CD8-positive, alpha-beta memory T cell (primary cell): ENCODE measurements at places on chromosomes 3 and 15. TPM values are rescaled to one million over a fixed set of nuclear protein-coding genes. Genes with fewer than 3 reads are reported as not detected.

- DNase-seq = no peak
Measured at GRCh38 chr15:74843891-74844299, 939 bp upstream of the ULK3 start.

GRCh38 chr3:46845397-46845859 is 17.8 kb downstream of the MYL3 start:
- DNase-seq = no peak

DNA sequence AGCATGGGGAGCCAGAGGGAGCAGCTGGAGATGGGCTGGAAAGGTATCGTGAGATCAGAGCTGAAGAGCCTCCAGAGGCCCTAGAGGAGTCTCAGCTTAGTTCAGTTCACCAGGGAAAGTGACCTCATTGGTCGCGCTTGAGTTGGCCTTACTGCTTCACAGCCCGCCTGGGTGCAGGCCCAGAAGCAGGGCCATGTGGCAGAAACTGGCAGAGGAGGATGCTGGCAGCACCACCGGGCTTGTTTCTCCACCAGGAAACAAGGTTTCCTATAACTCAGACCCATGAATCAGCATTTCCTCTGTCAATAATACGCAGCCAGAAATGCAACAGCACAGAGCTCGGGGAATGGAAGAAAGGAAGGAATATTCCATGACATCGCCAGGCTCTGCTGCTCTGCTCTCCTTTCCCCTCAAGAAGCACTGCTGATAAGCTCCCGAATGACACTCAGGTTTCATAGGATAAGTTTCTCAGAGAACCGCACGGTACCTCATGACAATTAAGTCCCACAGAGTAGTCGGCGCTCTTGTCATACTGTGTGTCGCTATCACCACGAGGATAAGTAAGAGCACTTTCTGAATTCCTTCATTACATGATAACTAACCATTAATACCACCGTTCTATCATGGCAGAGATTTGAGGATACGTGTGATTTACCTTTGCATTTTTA is 147.1 kb upstream of the LPP start:
- DNase-seq = no peak

Gene SPTBN5
- 0.39 TPM for total RNA-seq

DNA sequence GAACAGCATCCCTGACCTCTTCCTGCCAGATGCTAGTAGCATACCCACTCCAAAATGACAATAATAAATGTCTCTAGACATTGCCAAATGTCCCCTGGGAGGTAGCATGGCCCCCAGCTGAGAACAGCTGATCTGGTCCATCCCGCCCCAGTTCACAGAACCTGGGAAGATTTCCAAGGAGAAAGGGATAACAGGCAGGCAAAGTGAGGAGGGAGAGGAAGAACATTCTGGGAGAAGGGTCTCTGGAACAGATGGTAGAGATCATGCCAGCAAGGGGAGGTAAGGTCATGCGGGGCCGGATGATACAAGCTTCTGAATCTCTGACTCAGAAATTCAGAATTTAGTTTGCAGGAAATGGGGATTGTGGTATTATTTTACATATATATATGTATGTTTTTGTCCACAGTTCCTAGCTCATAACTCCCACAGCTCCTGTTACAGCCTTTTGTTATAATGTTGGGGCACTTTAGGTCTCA is 192.7 kb downstream of the SUCLG2 start:
- DNase-seq = no peak

Gene HRG
- total RNA-seq = not detected

DNA sequence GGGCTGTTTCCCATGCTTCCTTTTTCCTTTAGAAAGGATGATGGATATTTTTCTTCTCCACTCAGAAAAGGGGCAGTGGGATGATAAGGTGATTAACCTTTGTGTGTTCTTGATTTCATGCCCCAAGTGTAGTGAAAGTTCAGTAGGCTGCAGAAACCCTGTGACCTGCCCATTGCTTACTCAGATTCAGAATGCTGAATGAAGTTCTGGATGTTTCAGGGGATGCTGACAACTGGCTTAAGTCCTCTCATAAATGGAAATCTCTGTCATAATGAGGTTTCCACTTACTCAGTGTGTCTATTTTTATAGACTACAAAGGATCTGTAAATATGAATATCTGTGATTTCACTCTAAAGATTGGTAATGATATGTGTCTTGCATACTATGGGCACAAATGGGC is 471.3 kb upstream of the TPRG1 start:
- no peak for DNase-seq

Gene DUOX1
- 0.11 TPM for total RNA-seq

Gene IGF1R
- total RNA-seq = 11.3 TPM

- no peak for DNase-seq
Measured at GRCh38 chr3:161409069-161409468, 37.8 kb upstream of the SPTSSB start.

Gene A4GNT
- not detected for total RNA-seq

GRCh38 chr3:124812291-124813265 is 74.6 kb downstream of the ITGB5 start:
- no peak for DNase-seq

DNA sequence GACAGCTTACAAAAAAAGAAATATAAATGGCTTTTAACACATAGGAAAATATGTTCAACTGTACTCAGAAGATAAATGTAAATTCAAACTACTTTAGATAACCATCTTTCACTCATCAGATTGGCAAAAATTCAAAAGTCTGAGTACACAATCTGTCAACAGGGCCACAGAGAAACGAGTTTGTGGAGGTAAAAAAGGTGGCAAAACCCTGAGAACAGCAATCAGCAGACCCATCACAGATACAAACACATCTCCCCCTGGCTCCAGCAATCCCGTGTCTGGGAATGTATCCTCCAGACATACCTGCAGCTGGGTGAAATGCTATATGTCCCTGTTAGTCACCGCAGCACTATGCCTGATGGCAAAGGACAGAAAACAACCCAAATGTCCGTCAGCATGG is 149.5 kb downstream of the OSBPL10 start:
- DNase-seq = no peak

Gene ERICH6
- total RNA-seq = 0.39 TPM

DNA sequence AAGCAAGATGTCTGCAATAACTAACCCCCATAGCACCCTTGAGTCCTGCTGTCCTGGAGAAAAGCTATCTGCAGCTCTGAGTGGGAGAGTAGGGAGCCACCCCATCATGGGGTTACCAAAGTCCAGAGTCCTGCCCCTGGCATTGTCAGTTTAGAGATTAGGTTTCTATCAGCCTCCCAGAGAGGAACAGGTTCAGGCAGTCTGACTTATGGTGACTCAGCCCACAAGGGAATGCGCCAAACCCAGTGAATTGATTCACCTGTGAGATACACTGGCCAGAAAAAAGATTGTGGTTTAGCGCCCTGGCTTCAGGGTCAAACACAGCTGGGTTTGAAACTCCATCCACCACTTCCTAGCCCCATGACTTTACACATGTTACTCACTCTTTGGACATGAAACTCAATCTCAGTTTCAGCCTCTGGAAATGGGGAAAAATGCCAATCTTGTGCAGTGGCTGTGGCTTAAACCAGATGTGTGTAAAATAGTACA is 263.6 kb upstream of the HES1 start:
- no peak for DNase-seq

Gene MYO5A
- 37.3 TPM for total RNA-seq

Gene GOLGA8N
- 0.82 TPM for total RNA-seq

Gene CCDC174
- 18.2 TPM for total RNA-seq

Gene TIMP4
- total RNA-seq = not detected

Gene TSEN2
- 29.8 TPM for total RNA-seq

DNA sequence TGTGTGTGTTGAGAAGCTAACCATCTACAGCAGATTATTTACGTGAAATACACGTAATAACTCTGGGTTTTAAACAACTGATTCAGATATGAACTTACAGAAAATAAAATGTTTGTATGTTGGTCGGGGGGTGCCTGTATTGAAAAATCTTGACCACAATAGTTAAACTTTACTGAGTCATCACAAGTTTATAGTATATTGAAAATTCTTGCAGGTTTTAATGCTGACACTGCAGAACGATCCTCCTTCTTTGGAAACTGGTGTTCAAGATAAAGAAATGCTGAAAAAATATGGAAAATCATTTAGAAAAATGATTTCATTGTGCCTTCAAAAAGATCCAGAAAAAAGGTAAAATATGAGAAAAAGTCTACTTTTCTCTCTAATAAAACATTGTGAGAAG is 41.3 kb upstream of the SLC22A13 start:
- DNase-seq = no peak

Gene PPM1L
- total RNA-seq = 4.4 TPM

DNA sequence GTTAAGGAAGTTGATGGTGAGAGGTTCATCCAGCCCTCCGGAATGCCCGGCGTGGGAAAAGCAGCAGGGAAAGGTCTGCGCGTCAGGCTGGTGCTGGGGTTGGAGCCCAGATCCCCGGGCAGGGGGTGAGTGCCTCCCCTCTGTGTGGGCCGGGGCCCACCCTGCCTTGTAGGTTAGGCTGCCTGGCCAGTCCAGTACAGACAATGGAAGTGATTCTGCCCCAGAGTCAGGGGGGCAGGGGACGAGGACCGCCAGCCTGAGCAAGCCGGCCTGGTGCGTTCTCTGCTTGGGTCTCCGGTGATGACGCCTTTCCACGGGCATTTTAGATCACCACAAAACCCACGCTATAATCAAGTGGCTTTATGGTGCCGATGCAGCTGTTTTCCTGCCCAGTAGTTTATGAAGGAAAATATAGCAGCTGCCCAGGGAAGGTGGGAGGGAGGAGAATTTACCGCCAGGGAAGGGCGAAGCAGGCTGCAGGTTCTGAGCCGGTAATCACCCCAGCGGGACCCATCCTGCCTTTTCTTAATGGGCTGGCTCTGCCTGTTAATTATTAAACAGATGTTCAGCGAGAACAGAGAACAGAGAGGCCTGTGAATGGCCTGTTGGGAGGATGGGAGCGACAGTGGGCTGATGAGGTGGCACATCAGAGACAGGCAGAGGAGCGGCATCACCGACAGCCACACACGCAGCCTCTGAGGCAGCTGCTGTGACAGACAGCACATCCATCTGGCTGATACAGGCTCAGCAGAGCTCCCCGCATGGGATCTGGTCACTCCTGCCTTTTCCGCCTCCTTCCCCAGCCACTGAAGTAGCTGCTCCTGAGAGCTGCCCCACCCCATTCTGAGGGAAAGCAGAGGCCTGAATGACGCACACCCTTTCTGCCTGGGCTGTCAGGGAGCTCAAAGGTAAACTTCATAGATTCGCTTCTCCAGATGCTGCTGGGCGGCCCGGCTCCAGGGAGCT is 35.2 kb downstream of the BDH1 start:
- no peak for DNase-seq

- DNase-seq = no peak
Measured at GRCh38 chr3:33194303-33194702, 24.3 kb downstream of the SUSD5 start.

DNA sequence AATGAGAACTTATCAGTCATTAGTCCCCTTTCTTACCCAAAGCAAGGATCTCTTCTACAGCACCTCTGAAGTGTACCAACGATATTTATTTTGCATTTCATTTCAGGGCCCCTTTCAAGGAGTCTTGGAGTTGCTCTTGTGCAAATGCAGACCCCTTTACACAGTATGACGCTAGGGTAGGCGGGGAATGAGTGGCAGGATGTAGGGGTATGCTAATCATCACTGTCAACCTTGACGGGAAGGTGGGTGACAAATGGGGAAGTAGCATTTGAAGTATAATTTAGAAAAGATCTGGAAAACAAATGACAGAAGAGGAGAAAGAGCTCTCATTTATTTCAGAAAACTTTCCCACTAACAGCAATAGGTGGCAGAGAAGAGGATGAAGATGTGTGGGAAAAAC is 94.4 kb downstream of the LRRN1 start:
- no peak for DNase-seq

DNA sequence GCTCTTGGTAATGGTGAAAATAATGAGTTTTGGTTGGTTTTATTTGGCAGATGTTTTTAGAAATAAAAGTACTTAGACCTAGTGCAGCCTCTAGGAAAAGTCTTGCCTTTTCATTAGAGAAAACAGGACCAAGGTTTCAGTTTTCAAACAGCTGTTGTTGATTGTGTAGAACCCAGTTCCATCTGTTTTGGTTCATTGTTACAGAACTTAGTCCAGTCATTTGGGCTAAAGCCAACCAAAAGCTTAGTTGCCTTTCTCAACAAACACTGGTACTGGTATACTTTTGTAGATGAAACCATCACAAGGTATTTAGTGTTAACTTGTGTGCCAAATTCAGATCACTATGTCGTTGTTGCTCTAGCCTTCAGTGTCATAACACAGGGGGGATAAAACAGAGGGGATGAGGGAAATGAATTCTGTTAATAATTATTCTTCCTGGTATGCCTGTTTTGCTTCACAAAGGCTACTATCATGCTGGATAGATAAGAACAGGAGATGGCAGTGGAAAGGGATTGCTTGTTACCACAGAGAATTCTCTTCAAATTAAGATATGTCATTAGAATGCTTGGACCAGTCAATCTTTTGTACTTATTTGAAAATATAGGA is 12.6 kb upstream of the APH1B start:
- DNase-seq = no peak

Gene ZBTB47
- 0.60 TPM for total RNA-seq

- no peak for DNase-seq
Measured at GRCh38 chr3:48180021-48180420, 8.2 kb downstream of the CDC25A start.

Gene ATP11B
- total RNA-seq = 76.4 TPM

DNA sequence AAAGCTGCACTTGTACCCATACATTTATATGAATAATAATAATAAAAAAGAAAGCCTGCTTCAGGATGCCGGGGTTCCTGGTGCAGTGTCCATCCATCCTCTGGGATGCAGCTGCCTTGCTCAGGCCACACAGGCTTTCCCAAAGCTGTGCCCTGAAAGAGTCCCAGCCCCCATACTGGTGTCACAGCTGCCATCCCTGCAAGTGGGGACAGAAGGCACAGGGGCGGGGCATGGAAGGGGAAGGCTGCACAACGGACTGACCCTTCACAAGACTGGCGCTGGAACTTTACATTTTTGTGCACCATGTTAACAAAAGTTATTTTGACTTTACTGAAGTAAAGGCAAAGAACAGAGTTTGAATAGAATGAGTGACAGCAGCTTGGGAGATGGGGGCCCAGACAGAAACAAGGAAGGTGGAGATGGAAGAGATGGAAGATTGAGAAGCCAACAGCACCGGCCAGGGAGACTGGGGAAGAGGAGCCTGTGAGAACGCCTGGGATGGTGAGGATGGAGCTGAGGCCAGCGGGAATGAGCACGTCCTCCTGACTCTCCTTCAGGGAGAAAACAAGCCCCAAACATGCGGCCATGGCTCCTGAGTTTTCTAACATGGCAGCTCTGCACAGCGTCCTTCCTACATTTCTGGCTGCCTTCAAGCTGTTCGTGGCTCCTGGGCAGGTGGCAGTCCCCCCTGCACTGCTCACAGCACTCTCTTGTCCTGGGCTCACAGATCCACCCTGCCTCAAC is 73.1 kb downstream of the ABTB1 start:
- no peak for DNase-seq

Gene PRKCI
- total RNA-seq = 19.9 TPM

- DNase-seq = no peak
Measured at GRCh38 chr15:78685159-78685921, 44.3 kb upstream of the CHRNB4 start.

GRCh38 chr3:135982404-135982761 is 16.9 kb downstream of the PPP2R3A start:
- DNase-seq = no peak
